Testis (tissue), 5 donors: ENCODE measurements at places on chromosomes 1 and 21. TPM values are rescaled to one million over a fixed set of nuclear protein-coding genes. Genes with fewer than 3 reads are reported as not detected.

Gene HIVEP3
- 7.3 TPM for polyA plus RNA-seq

DNA sequence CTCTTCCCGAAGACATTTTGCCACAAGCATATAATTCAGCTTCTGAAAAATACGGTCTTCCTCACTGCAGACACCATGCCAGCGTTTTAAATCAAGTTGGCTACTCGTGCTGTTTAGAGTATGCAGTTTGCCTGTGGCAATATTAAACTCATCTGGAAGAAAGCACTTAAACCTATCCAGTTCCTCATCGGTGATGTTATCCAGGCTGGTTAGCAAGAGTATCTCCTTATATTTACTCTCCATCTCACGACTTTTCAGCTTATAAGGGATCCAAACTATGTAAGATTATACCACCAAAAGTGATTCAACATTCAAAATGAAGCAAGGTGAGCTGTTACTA lies 9.7 kb upstream of the IFI16 start:
- no peak for DNase-seq

DNA sequence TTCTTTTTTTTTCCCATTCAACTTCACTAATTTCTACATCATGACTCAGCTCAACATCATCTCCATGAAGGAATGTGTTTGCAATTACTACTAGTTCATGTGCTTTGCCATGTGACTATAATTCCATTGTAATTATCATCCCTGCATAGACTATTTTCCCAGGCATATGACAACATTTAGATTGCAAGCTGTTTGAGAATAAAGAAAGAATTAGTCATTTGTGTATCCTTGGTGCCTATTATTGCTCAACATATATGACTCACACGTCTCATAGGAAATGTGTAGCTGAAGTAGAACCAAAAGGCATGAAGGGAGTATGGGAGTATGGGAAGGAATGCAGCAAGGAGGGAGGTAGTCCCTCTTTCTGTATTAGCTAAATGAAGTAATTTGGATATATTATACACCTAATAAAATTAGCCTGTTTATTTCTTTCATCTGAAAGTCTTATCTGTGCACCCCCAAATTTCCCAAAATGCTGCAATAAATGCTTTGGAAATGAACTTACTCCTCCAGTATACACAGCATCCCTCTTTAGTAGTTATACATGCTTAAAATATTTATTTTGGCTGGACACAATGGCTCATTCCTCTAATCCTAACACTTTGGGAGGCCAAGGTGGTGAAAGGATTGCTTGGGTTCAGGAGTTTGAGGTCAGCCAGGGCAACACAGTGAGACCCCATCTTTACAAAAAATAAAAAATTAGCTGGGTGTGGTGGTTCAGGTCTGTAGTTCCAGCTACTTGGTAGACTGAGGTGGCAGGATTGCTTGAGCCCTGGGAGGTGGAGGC lies 316.9 kb upstream of the ADGRL4 start:
- DNase-seq = no peak

DNA sequence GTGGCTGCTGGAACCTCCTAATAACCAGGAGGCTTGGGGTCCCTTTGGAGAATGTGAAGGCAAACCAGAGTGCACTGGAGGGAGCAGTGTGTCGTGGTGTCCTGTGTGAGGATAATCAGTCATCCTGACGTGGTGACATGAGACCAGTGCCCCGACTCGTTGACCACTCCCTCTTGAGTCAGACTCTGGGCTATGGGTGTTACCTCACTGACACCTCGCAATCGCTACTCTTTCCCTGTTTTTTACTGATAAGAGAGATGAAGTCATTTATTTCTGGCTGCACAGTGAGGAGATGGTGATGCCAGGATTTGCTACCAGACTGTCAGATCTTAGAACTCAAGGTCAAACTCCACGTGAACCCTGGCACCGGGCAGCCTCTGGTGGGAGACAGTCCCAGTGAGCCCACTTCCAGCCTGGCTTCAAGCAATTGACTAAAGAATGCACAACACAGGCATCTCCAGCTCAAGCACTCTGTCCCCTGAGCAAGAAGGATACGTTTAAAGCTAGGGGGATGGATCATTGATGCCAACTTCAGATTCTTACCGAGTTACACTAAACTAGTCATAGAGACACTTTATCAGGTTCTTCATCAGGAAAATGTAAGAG lies 30.3 kb downstream of the UBASH3A start:
- DNase-seq = no peak

Gene FAM163A
- polyA plus RNA-seq = 6.6 TPM

Gene SYT11
- 23.4 TPM for polyA plus RNA-seq

DNA sequence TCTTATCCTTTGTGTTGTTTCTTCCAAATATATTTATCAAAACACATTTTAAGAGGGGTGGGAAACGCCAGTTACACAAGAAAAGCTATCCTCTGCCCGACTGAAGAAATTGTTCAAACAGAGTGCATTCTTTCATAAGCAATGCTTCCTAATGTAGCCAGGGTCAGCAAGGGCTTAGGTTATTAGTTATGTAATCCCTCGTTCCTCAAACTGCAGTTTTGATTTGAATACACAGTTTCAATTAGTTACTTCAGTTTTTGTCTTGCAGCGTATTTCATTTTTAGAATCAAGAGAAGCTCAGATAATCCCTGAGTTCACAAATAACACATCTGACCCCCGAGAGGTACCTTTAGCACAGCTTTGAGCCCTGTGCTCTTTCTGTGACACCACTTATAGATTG lies 141.7 kb upstream of the NRIP1 start:
- DNase-seq = no peak

- no peak for DNase-seq
Observed at GRCh38 chr1:94117259-94117851, 3.6 kb downstream of the ABCA4 start.

Gene SH2D2A
- 1.3 TPM for polyA plus RNA-seq

Gene RIPK4
- polyA plus RNA-seq = 3.9 TPM

Gene OR10J1
- polyA plus RNA-seq = 8.3 TPM

- DNase-seq = no peak
Observed at GRCh38 chr1:183652107-183652506, 1.0 kb downstream of the APOBEC4 start.

Gene TAF12
- 41.1 TPM for polyA plus RNA-seq

Gene CELA3A
- polyA plus RNA-seq = not detected

- no peak for DNase-seq
Observed at GRCh38 chr1:33736496-33736895, 127.4 kb upstream of the HMGB4 start.

Gene RGS7
- 5.0 TPM for polyA plus RNA-seq

GRCh38 chr1:194341587-194341986 lies 1155.2 kb upstream of the B3GALT2 start:
- DNase-seq = no peak

DNA sequence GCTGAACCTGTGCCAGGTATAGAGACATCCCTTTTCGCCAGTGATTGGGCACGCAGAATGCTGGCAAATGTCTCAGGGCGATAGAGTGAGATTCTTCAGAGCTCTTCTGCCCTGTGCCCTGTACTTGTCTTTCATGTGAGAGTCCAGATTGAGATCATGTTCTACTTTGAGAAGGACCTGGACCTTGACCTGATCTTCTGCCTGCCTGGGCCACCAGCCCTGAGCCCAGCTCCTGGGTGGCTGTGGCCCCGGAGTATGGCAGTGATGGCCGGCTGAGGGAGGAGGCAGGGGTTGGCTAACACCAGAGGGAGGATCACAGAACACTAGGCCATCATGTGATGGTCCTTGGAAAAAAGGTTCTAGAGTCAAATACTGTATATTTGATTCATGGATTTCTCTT lies 13.8 kb downstream of the STRIP1 start:
- no peak for DNase-seq

Gene SEC16B
- polyA plus RNA-seq = 4.3 TPM

Gene TSPAN2
- polyA plus RNA-seq = 6.0 TPM

DNA sequence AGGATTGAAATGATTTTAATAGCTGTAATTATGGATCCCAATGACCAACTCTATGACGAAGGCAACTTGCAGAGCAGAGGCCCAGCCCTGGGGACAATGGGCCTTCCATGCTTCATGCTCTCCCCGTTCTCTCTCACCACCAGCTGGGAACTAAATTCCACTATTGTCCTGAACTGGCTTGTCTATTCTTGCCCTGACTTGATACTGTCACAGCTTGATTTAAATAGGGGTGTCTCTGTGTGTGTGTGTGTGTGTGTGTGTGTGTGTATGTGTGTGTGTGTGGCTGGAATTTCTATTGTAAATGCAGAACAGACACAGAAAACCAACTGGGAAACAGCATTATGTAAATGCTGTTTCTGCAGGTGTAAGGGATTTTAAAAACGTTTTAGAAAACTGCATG lies 57.0 kb downstream of the SLC22A15 start:
- no peak for DNase-seq

Gene VCAM1
- 11.7 TPM for polyA plus RNA-seq
